Stimulated activated CD4-positive, alpha-beta T cell treated with anti-CD3 and anti-CD28 coated beads, Interleukin-2, amount 100 ng/mL, for 4 hours (primary cell): ENCODE measurements at places on chromosomes 7 and 10.

GRCh38 chr10:113945075-113945686, 90.7 kb downstream of the NHLRC2 start:
- no peak for DNase-seq

GRCh38 chr7:102472126-102473041, 6.3 kb downstream of the POLR2J start:
- no peak for DNase-seq

- no peak for DNase-seq
Measured at GRCh38 chr10:109374215-109374614, 549.1 kb downstream of the XPNPEP1 start.

DNA sequence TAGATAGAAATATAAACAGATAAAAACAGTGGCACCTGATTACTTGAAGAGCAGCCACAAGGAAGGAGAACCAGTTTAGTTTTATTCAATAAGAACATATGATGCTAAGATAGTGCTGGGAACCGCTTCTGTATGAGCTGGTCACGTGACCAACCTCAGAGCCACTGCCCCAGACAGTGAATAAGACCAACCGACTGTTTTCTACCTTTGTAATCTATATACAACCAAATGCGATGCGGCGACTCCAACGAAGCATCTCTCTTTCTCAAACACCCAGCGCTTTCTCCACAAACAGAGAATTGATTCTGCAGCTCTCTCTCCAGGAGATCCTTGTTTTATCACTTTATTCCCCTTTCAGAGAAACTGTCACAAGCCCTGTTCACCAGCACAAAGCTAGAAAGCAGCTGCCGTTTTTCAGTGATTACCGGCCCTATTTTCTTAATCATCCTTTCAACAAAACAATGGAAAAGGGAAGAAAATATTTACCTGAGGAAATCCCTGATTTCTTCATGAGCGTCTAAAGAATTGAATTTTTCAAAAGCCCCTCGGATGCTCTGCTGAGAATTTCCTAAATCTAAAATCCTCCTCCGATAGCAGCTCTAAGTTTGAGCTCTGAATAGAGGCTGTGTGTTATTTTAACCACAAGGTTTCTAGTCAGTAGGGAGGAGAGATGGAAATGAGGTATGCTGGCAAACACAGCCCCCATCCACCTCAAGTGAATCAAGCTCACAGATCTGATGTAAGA, 55.7 kb upstream of the JCAD start:
- DNase-seq: no peak

DNA sequence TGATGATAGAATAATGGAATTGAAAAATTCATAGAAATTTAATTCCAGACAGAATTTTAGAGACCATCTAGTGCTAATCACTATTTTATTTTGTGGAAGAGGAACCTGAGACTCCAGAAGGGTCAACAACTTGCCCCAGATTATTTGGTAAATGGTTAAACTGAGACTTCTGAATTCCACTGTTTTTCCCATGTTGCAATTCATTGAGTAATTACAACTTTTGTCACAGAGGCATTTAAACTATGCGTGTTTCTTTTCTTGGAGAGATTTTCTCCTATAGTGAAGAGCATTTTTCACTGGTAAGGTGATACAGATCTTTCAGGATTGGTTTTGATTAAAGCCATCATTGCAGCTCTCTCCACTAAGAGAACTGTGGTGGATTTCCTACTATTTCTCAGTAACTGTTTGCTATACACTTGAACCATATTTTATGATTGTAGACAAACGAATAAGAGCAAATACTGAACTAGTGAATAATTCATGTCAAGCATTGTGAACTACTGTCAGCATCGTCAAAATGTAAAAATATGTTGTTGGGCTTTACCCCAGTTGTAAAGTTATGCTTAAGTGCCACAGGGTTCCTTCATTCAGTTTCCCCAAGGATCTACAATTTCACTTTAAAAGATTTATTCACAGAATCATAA, 26.5 kb downstream of the LRGUK start:
- DNase-seq: no peak

GRCh38 chr10:22489975-22490374, 144.7 kb downstream of the SPAG6 start:
- no peak for DNase-seq

- no peak for DNase-seq
Measured at GRCh38 chr7:113179313-113179712, 61.0 kb upstream of the SMIM30 start.
